ENCODE measurements at places on chromosomes 11 and 22.

GRCh38 chr11:130467116-130467900 lies 18.9 kb downstream of the ADAMTS15 start:
- DNase-seq: no peak

GRCh38 chr11:57248780-57249383 lies 11.8 kb upstream of the APLNR start:
- no peak for DNase-seq

GRCh38 chr11:113974741-113975470 lies at the start of gene HTR3A:
HTR3A (plus strand) TSS chr11:113975108; CDS start chr11:113975326, 218 bp downstream.
- DNase-seq: no peak

DNA sequence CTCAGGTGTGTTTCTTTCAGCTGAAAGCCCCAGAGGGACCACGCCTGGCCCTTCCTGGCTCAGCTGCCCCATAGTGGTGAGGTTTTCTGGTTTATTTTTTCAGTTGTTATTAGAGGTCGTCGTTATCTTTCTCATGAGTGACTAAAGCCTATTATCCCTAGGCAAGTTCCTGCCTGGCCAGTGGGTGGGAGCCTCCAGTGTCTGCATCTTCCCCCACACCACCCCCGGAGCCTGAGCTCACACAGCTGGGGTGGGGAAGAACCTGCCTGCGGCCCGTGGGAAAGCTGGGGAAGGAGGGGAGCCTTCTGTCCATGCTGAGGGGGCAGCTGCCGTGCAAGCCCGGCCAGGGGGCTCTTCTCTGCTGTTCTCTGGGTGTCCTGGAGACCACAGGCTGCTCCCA lies 24.3 kb upstream of the PPFIA1 start:
- no peak for DNase-seq

GRCh38 chr11:116082256-116082655 lies 578.0 kb upstream of the CADM1 start:
- no peak for DNase-seq

- no peak for DNase-seq
Observed at GRCh38 chr11:41983475-41983874, 524.0 kb upstream of the LRRC4C start.

DNA sequence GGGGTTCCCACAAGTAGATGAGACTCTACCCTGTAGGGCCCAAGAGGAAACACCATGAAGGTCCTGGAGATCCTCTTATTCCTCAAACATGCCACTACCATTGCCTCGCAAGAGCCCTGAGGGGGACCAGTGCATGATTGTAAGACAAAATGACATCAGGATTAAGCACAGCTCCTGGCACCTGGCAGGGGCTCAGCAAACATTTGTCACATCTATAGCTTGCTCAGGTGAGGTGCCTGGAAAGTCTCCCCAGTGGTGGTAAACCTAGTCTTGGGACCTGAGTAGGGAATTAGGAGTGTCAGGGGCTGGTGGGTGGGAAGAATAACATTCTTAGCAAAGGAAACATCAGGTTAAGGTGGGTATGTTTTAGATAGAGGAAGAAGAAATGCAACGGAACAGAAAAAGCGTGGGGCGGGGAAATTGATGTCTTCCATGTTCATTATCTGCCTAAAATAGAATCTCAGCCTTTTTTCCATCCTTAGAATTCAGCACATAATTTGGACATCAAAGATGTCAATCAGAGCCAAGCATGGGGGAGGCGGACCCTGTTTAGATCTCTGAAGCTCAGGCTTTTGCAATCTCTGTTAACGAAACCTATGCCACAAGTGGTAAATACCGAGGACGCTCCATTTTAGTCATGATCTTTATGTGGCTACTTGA lies 924 bp downstream of the YPEL1 start:
- no peak for DNase-seq

DNA sequence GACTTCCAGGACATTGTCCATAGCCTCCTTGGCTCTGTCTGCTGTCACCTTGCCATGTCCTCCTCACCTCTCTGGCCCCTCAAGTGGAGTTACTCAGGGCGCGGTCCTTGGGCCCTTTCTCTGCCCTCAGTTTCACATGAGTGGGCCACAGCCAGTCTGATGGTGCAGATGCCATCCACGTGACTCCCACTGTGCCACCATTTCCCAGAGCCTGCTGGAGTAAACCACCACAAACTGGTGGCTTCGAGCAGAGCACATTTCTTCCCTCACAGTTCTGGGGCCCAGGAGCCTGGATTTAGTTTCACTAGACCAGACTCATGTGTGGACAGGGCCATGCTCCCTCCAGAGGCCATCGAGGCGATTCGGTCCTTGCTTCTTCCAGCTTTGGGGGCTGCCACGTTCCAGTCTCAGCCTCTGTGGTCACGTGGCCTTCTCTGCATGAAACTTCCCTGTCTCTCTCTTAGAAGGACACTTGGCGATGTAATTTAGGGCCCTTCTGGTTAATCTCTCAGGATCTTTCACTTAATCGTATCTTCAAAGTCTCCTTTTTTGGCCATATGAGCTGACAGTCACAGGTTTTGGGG lies 14.6 kb downstream of the SMARCB1 start:
- no peak for DNase-seq

DNA sequence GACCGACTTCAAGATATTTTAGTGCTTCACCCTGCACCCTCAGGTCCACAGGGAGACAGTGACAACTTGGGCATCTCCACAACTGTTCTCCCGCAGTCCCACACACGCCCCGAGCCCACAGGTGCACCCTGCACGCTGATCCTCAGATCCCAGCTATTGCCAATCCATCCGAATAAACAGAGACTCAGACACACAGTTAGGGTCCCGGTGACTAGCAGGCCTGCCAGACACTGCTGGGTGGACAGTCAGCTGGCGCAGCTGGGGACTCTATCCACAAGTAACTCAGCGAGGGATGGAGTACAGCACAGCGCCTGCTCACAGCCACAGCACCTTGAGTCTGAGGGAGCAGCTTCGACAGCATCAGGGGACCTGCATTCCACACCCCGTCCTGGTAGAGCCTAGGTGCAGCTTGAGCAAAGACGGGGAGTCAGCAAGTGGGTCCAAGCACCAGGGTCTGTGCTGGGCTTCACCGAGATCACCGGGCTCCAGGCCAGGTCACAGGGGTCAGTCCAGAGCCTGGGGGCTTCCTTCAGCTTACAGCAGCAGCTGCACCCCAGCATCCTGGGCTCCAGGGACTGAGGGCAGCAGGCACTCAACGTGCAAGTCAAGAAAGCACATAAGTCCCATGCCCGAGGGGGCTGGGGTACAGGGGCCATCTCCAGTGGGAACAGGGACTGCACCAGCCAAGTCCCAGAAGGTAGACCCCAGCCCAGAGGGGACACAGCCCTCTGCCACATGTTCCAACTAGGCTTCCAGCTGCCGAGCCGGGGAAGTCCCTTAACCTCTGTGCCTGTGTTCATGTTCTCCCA lies 7.6 kb downstream of the RPL3 start:
- no peak for DNase-seq

GRCh38 chr11:47550288-47551047 lies 2.5 kb downstream of the CELF1 start:
- no peak for DNase-seq

GRCh38 chr11:70931430-70931829 lies 320.9 kb downstream of the SHANK2 start:
- DNase-seq: no peak

GRCh38 chr11:64935359-64936081 lies at the start of gene GPHA2:
GPHA2 (minus strand) TSS chr11:64935893; CDS start chr11:64935460, 433 bp downstream.
- no peak for DNase-seq

DNA sequence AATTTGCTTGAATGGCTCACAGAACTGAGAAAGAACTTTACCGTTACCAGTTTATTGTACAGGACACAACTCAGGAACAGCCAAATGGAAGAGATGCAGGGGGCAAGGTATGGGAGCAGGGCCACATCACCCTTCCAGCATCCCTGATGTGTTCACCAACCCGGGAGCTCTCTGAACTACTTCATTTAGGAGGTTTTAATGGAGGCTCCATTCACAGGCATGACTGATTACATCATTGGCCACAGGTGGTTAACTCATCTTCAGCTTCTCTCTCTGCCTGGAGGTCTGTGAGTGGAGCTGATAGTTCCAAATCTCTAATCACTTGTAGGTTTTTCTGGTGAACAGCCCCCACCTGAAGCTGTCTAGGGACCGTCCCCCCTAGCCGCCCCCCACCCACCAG lies 83.5 kb downstream of the SLC36A4 start:
- DNase-seq: no peak

DNA sequence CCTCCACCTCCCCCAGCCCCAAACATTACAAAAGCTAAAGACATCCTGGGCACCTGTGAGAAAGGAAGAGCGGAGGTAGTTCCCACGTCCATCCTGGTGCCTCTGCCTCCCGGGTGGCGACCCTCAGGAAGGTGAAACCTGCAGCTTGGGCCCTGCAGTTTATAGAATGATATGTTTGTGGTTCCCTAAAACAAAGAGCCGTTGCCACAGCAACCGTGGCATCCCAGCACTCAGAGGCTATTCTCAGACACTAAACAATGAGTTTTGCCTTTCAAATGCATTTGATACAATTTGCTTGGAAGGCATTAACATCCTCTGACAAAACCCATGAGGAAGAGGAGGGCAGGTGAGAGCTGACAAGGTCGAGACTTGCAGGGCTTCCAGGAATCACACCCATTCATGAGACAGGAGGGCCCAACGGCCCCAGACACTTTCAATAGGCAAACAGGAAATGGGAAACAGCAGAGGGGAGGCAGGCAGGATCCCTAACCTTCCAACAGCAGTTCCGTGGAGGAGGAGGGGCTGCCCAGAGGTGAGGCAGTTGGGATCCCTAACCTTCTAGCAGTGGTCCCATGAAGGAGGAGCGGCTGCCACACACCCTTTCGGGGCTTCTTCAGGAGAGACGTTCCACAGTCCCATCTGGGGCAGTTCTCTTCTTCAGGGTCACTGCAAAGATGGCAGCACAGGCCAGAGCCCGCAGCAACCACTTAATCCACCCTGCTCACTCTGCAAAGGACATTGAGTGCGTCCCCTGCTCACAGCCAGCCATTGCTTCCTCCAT lies 379.2 kb downstream of the SHANK2 start:
- DNase-seq: no peak

DNA sequence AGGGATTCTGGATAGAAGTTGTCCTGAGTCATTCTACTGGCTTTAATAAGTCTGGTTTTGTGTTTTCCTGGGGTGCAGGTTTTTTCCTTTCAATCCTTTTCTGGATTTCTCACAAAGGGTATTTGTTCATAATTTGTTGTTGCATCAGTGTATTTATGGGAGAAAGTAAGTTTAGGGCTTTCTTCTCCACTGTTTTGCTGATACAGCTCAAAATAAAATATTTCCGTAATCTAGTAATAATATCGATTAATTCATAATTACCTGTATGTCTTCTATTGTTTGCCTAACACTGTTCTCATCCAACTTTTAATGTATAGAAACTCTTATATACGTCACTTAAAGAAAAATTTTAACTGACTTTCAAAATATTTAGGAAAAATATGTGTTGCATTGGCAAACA lies 728.2 kb downstream of the LUZP2 start:
- no peak for DNase-seq

- DNase-seq: no peak
Observed at GRCh38 chr11:35632301-35632700, 14.0 kb downstream of the FJX1 start.

DNA sequence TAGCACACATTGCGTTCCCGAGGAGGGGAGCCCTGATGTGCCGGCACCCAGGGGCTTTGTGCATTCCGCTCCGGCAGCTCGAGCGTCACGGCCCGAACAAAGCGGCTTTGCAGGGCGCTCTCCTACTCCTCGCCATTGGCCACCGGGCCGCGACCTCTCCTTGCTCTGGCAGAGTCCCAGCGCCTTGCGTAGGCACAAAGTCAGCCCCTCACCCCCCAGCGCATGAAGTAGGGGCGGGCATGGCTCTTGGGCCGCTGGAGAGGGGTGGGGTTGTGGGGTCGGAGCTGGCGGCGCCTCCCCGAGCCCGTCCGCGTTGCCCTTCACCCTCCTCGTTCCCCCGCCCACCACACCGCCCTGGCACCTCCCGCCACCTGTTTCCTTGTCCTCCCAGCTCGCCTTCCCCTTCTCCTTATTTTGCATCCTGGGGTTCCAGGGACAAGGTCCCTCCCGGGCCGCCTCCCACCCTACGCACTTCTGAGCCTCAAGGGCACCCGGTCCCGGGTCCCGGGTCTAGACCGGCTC lies 753 bp upstream of the PPARA start:
- DNase-seq: peak; percentile 35

- DNase-seq: no peak
Observed at GRCh38 chr11:133545199-133545803, 13.0 kb upstream of the OPCML start.

GRCh38 chr11:7353100-7353499 lies 101.4 kb downstream of the SYT9 start:
- no peak for DNase-seq

DNA sequence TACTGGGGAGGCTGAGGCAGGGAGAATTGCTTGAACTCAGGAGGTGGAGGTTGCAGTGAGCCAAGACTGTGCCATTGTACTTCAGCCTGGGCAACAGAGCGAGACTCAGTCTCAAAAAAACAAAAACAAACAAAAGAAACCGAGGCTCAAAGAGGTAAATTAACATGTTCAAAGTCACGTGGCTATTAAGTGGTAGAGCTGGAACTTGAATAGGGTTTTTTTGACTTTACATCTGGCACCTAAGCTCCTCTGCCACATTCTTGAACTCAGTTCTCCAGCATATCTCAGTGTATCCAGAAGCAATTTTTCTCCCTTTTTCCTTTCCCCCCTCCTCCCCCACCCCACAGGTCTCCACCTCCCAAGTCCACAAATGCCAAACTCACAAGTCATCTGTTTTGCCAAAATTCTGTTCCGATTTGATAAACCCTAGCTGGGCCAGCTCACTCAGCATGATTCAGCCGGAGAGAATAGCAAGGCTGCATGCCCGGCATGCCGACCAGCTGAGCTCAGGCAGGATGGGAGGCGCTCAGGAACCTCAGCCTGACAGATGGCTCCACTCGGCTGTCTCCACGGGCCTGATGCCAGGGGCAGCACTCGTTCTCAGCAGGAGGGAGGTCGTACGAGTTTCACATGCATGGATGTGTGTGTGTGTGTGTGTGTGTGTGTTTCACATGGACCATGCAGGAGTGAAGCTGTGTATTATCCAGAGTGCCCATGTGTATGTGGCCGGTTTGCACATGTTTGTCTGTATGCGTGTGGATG lies 63.2 kb upstream of the RRAS2 start:
- DNase-seq: no peak

DNA sequence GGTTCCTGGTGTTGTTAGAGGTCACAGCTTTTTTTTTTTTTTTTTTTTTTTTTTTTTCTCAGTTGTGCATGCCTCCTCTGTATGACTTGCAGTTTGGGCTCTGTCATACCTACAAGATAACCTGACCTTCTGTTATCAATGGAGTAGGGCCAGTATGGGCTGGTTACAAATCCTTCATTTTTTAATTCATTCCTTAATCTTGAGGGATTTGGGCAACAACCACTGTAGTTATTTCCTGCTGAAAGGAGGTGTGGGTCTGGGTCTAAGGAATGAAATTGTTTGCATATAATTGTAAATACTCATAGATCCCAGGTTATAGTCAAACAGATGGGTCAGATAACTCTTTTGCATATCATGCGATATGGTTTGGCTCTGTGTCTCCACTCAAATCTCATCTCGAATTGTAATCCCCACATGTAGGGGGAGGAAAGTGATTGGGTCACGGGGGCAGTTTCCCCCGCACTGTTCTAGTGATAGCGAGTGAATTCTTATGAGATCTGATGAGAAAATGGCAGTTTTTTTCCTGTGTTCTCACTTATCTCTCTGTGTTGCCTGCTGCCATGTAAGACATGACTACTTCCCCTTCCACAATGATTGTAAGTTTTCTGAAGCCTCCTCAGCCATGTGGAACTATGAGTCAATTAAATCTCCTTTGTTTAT lies 14.1 kb upstream of the GLYAT start:
- DNase-seq: no peak

All from activated CD8-positive, alpha-beta memory T cell treated with anti-CD3 and anti-CD28 coated beads, Interleukin-2, amount 50 U/mL, for 4 hours (primary cell).